ENCODE measurements at places on chromosomes 7 and 10. TPM values are rescaled to one million over a fixed set of nuclear protein-coding genes. Genes with fewer than 3 reads are reported as not detected.

The ZNF680 gene
- 12.3 TPM for total RNA-seq

The CLDN3 gene
- not detected for total RNA-seq

The FAM24B gene
- 4.1 TPM for total RNA-seq

The EVX1 gene
- total RNA-seq = not detected

The OR6B1 gene
- not detected for total RNA-seq

The TBC1D12 gene
- total RNA-seq = 11.6 TPM

The AIFM2 gene
- 2.2 TPM for total RNA-seq

The SPOCK2 gene
- total RNA-seq = 14.2 TPM

The CRCP gene
- total RNA-seq = 45.4 TPM

The SEMA3E gene
- total RNA-seq = under 0.01 TPM

The TEX36 gene
- total RNA-seq = not detected

The GJD4 gene
- total RNA-seq = not detected

The ATRNL1 gene
- total RNA-seq = 0.43 TPM

The GHRHR gene
- total RNA-seq = not detected

The WNT8B gene
- total RNA-seq = not detected

The H2BK1 gene
- total RNA-seq = not detected

The VPS37D gene
- 2.6 TPM for total RNA-seq

The SUN3 gene
- not detected for total RNA-seq

The INSYN2A gene
- under 0.01 TPM for total RNA-seq

The GRID1 gene
- total RNA-seq = under 0.01 TPM

The RBAK gene
- 7.5 TPM for total RNA-seq

The RTKN2 gene
- total RNA-seq = 1.9 TPM

The TRIP6 gene
- total RNA-seq = 69.6 TPM

The CTNNA3 gene
- total RNA-seq = not detected

The TLL2 gene
- total RNA-seq = 0.85 TPM

The ELOVL3 gene
- not detected for total RNA-seq

The SFRP4 gene
- total RNA-seq = under 0.01 TPM

The TMEM140 gene
- total RNA-seq = not detected

The ADAM8 gene
- 17.5 TPM for total RNA-seq

The EN2 gene
- not detected for total RNA-seq

The CYP2C18 gene
- 0.24 TPM for total RNA-seq

The PTN gene
- 0.24 TPM for total RNA-seq

The RPEL1 gene
- under 0.01 TPM for total RNA-seq

The RSPH10B2 gene
- total RNA-seq = not detected

The VWA2 gene
- total RNA-seq = 6.8 TPM

The SFTPA1 gene
- total RNA-seq = not detected

The GNAI1 gene
- total RNA-seq = 100.0 TPM

The LIPJ gene
- not detected for total RNA-seq

The MRC1 gene
- 0.21 TPM for total RNA-seq

The AKR1C8 gene
- not detected for total RNA-seq

The CRHR2 gene
- not detected for total RNA-seq

The FAM24A gene
- total RNA-seq = not detected

The ADCY1 gene
- 1.9 TPM for total RNA-seq

The CCDC3 gene
- total RNA-seq = 0.96 TPM

The PDCD4 gene
- total RNA-seq = 78.6 TPM

The TFPI2 gene
- total RNA-seq = 26.7 TPM

The PRSS2 gene
- not detected for total RNA-seq

The COBL gene
- 1.1 TPM for total RNA-seq

The TMEM213 gene
- total RNA-seq = not detected

The KIF11 gene
- 3.0 TPM for total RNA-seq

Measured in tracheal epithelial cell (primary cell).